ENCODE measurements at places on chromosomes 16 and 17. TPM values are rescaled to one million over a fixed set of nuclear protein-coding genes. Genes with fewer than 3 reads are reported as not detected.

DNA sequence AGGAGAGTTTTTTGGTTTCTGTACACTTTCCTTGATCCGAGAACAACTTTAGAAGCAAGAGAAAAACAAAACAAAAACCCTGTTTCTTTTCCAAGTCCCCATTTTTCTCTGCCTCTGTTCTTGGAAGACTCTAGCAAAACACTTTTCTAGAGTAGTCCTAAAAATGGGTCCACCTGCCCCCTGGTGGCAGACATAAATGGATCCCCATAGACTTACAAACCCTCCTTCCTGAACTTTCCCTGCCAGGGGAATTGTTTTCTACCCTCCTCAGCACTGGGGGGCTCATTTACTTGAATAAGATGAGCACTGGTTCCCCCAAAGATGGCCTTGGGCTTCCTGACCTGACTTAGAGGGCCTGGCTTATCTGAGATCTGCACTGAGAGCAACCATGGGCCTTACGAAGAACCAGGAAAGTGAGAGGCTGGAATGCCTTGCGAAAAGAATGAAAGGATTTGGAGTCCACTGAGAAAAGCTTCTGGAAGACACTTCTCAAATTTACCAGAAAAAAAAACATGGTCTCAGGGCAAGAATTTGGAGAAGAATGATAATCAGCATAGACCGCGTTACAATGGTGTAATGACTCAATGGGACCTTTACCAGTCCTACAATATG, 48.0 kb upstream of the CDYL2 start:
- H3K27me3 ChIP-seq, result no peaks in the 10 kb centered on the region
- H3K4me1 ChIP-seq, result no peaks in the 10 kb centered on the region
- H3K27ac ChIP-seq, result no peak overlapping the region
- no peak overlapping the region for H3K4me3 ChIP-seq
- peak; percentile 46 for DNase-seq

GRCh38 chr17:61862975-61863800, at the start of gene BRIP1:
BRIP1 (minus strand) TSS chr17:61863528; CDS start chr17:61861539, 1,989 bp downstream.
- peak; percentile 95 for DNase-seq
- peaks cover 5% of the 10 kb centered on the region for H3K4me1 ChIP-seq
- H3K4me3 ChIP-seq, result peak within 1 kb of the TSS; percentile 77
- peak within 1 kb of the TSS; percentile 74 for H3K27ac ChIP-seq
- no peaks in the 10 kb centered on the region for H3K36me3 ChIP-seq

DNA sequence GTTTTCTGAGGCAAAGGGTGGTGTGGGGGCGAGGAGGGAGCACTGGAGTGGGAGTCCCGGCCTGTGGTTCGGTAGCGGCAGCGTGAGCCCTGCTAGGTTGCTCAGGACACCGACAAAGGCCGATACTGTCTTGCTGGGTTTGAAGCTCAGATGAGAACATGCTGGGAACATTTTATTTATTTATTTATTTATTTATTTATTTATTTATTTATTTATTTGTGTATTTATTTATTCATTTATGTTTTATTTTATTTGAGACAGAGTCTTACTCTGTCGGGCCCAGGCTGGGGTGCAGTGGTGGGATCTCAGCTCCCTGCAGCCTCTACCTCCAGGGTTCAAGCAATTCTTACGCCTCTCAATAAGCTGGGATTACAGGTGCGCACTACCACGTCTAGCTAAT, 117.9 kb upstream of the GSE1 start:
- no peak for DNase-seq
- peaks cover 22% of the 10 kb centered on the region for H3K4me1 ChIP-seq
- no peaks in the 10 kb centered on the region for H3K36me3 ChIP-seq
- H3K27ac ChIP-seq, result no peak overlapping the region
- H3K4me3 ChIP-seq, result no peak overlapping the region

SETD1A gene
- 10.3 TPM for total RNA-seq

GRCh38 chr16:13425836-13426235, 494.1 kb upstream of the ERCC4 start:
- H3K27ac ChIP-seq, result no peak overlapping the region
- no peaks in the 10 kb centered on the region for H3K27me3 ChIP-seq
- H3K36me3 ChIP-seq, result no peaks in the 10 kb centered on the region
- no peak overlapping the region for H3K4me3 ChIP-seq
